ENCODE measurements at places on chromosomes 1 and 21. TPM values are rescaled to one million over a fixed set of nuclear protein-coding genes. Genes with fewer than 3 reads are reported as not detected.

GRCh38 chr1:211703812-211704537 lies 28.6 kb upstream of the NEK2 start:
- DNase-seq = no peak
- peaks cover 10% of the 10 kb centered on the region for H3K4me1 ChIP-seq
- H3K27me3 ChIP-seq = peaks cover 4% of the 10 kb centered on the region
- no peak overlapping the region for H3K4me3 ChIP-seq
- no peaks in the 10 kb centered on the region for H3K36me3 ChIP-seq
- no peak overlapping the region for H3K27ac ChIP-seq

- no peaks in the 10 kb centered on the region for H3K4me1 ChIP-seq
- H3K27ac ChIP-seq = no peak overlapping the region
- H3K27me3 ChIP-seq = no peaks in the 10 kb centered on the region
- H3K36me3 ChIP-seq = no peaks in the 10 kb centered on the region
- no peak overlapping the region for H3K4me3 ChIP-seq
- no peak for DNase-seq
These were observed 47.9 kb downstream of the DDAH1 start for GRCh38 chr1:85417017-85417416.

GRCh38 chr21:44539046-44539445 lies 949 bp downstream of the KRTAP10-1 start:
- DNase-seq = no peak
- H3K27ac ChIP-seq = no peak overlapping the region
- H3K27me3 ChIP-seq = peaks cover 9% of the 10 kb centered on the region
- no peak overlapping the region for H3K4me3 ChIP-seq

Gene EFNA4
- total RNA-seq = 1.7 TPM

Gene TRIM63
- total RNA-seq = 203 TPM

Gene EPHA2
- 9.6 TPM for total RNA-seq
